ENCODE measurements at places on chromosomes 7 and 10. TPM values are rescaled to one million over a fixed set of nuclear protein-coding genes. Genes with fewer than 3 reads are reported as not detected.

Gene ASAH2B
- 7.4 TPM for total RNA-seq

Gene AASS
- 15.2 TPM for total RNA-seq

Gene STAG3
- total RNA-seq = 0.74 TPM

Gene OR13A1
- not detected for total RNA-seq

Gene INMT
- total RNA-seq = under 0.01 TPM

Gene RPEL1
- total RNA-seq = not detected

Gene MYL10
- not detected for total RNA-seq

Gene DDX21
- 32.2 TPM for total RNA-seq

Gene RNF32
- 0.98 TPM for total RNA-seq

Gene LIPF
- 3.4 TPM for total RNA-seq

Gene TAS2R3
- total RNA-seq = 5.7 TPM

Gene MRLN
- total RNA-seq = 0.49 TPM

Gene IL6
- not detected for total RNA-seq

Gene CYP26C1
- total RNA-seq = 0.25 TPM

Gene TMEM236
- total RNA-seq = under 0.01 TPM

Gene HTR7
- total RNA-seq = 12.5 TPM

Gene CALY
- 13.3 TPM for total RNA-seq

Gene GHRHR
- total RNA-seq = 2.2 TPM

Gene CCDC7
- 64.4 TPM for total RNA-seq

Gene PPIF
- total RNA-seq = 9.8 TPM

Gene AGAP9
- 1.7 TPM for total RNA-seq

Gene COL17A1
- 0.25 TPM for total RNA-seq
